ENCODE measurements at places on chromosomes 11 and 22.

- DNase-seq, result no peak
These were observed 91.7 kb upstream of the OR4B1 start for GRCh38 chr11:48124880-48125279.

GRCh38 chr11:6695377-6695776 lies 12.2 kb upstream of the MRPL17 start:
- no peak for DNase-seq

- no peak for DNase-seq
These were observed 33.6 kb upstream of the MPPED2 start for GRCh38 chr11:30619767-30620166.

DNA sequence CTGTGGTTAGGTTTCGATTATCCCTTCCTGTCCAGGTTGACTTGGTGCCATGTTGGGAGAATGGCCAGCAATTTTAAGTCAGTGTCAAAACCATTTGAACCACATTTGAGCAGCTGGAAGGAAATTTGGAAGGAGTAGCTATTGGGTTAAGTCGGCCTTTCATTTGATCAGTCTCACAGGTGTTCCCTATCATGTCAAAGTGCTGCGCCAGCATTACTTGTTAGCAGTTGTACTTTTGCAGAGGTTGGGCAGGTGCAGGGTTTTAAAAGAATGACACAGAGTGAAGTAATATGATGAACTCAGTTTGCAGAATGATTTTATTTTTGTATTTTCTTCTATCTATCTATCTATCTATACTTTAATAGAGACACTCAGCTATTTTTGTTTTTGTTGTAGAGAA lies 6.4 kb upstream of the TYMP start:
- DNase-seq, result no peak

- DNase-seq, result no peak
These were observed 779.5 kb downstream of the METTL15 start for GRCh38 chr11:28887681-28888080.

DNA sequence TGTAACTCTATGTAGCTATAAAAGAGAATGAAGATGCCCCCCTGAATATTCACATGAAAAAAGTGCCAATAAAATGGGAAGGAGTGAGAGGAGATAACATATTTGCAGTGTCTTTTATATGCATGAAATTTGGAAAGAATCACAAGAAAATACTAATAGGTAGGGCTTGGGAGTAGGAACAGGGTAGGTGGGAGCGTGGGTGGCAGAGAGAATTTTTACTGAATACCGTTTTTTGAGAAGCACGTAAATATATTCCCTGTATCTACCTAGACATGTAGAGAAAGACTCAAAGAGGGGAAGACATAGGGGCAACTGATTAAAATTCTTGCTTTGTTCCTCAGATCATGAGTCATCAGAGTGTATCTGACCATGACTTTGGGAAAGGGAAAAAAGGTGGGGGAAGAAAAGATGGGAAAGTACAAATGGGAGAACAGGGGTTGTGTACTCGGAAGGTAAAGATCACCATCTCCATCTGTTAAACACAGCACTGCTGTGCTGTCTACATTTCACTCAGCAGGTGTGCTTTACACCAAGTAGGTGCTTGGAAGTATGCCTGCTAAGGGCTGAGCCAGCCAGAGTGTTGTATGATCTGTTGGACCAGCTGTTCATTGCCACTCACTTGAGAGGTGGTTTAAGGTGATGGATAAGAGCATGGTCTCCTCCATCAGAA lies 16.0 kb downstream of the PRR5L start:
- DNase-seq, result no peak

DNA sequence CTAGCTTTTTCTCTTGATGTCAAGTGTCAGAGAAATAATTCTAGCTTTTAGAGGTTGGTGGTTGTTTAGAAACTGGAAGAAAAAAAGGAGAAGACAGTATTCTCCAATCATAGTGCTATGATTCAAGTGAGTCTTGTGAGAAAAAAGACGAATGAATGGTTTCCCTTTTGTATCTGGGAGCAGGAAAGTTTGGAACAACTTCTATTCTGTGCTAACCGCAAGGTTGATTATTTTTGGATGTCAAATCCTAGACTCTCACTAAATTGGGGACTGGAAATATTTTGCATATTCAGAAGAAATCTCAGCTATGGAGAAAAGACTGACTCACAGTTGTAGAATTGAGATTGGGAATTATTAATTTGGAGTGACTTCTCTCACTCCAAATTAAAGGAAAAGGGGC lies 69.2 kb downstream of the SYT13 start:
- no peak for DNase-seq

DNA sequence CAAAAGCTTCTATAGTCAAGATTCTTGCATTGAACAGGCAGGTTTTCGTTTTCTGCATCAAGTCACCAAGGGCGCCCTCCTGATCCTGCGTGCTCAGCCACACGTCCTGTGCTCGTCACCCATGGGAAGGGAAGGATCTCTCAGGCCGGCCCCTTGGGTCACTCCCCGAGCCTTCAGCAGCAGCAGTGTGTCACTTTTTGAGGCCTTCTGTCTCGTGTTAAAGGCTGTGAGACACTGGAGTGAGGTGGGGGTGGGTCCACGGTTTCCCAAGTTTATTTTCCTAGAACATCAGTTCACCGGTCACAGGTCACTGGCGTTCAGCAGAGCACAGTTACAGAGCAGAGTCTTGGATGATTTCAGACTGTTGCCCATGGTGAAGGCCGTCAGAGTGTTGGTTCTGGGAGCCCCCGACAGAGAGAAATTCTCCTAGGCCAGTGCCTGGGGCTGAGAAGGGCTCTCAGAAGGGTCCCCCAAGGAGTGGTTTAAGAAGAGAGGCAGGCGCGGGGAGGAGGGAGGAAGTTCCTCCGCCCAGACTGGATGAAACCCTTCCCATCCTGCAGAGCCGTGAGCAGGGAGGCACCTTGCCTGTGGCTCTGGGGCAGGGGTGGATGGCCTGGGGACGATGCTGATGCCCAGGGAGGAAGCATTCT lies 13.5 kb upstream of the ADORA2A start:
- DNase-seq, result no peak

DNA sequence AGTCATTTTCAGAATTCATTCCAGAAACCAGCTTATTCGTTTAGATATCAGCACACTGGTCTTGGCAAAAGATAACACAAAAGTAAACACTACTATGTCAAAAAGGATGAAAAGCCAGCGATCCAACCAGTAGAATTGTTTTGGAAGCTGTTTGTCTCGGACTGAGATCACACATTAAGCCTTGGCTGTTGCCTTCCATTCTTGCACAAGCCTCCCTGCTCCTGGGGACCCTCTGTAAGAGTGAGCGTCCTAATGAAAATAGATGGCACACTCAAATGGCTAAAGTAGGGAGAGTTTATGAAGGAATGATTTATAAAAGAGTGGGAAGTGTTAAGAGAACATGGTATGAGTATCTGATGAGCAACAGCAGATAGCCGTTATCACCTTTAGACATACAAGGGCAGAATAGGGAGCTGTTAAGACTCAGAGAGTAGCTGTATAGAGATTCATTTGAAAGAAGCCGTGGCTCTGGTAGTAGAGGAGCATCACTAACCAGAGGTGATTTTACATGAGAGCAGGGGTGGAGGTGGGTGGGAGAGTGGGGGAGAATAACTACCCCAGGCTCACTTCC lies 25.2 kb downstream of the PDE3B start:
- DNase-seq, result no peak

- no peak for DNase-seq
These were observed 21.4 kb downstream of the CHKA start for GRCh38 chr11:68099474-68100405.

DNA sequence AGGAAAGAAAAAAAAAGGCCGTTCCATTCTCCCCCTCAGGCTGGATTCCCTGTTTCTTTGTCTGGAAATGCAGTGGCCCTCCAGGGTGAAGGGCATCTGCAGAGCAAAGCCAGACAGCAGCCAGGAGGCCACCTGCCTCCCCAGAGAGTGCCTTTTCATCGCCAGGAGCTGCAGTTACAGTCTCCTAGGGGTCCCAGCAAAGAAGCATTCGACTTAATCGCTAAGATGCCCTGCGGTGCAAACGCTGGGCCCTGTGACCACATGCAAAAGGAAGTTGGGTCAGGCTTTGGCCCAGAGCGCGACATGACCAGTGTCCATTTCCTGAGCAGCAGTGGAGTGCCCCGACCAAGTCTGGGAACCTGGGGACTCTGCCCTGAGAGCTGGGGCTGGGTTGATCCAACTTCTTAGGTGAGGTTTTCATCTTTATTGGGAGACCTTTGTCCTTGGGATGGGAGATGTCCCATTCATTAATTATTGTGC lies 304.6 kb downstream of the OPCML start:
- DNase-seq, result no peak

GRCh38 chr22:46537225-46537945 lies at the start of gene CELSR1:
Gene CELSR1, minus strand, starts transcription at chr22:46537620. Its CDS starts 450 bp downstream, at chr22:46537170.
- no peak for DNase-seq

DNA sequence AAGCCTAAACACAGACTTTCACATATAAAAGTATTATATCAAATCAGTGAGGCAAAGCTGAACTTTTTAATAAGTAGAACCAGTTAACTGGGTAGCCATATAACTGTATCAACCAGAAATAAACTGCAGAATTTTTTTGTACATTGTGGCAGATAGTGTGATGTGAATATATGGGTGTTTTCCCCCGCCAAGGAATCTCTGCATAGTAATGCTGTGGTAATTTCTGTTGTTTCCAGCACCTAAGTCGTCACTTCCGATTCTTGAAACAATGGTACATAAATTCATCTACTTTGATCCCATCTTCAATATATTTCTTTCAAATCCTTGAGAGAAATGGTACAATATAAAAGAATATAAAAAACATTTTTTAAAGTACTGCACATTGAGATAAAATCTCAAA lies 39.6 kb downstream of the NARS2 start:
- DNase-seq, result no peak

GRCh38 chr11:127307700-127308099 lies 307.1 kb upstream of the KIRREL3 start:
- no peak for DNase-seq

DNA sequence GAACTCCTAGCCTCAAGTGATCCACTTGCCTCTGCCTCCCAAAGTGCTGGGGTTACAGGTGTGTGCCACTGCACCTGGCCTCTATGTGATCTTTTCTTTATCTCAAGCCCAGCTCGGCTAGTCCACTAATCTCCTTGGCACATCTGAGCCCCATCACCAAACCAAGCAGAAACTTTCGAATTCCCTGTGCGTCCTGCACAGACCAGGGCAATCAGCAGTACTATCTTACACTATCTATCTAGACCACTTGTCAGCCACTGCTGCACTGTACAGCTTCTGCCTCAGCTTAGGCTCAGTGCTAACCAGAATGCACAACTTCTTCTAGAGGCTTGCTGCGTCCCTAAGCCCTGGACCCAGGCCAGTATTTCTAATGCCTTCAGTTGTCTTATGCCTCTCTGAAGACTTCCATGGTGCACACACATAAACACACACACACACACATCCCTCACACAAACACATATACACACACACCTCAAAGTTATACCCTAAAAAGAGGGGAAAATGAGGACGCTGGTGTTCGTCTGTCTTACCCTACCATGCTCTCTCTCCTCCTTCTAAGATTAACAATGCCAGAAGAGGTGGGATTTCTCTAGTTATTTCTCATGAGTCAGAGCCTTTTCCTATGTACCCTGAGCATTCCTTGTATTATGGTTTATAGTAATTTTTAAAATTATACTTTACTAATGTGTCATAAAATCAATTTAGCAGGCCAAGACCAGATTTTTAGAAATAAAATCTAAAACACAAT lies 59.3 kb upstream of the FAM181B start:
- no peak for DNase-seq

GRCh38 chr22:31122196-31122531 lies 602 bp upstream of the INPP5J start:
- DNase-seq, result no peak

DNA sequence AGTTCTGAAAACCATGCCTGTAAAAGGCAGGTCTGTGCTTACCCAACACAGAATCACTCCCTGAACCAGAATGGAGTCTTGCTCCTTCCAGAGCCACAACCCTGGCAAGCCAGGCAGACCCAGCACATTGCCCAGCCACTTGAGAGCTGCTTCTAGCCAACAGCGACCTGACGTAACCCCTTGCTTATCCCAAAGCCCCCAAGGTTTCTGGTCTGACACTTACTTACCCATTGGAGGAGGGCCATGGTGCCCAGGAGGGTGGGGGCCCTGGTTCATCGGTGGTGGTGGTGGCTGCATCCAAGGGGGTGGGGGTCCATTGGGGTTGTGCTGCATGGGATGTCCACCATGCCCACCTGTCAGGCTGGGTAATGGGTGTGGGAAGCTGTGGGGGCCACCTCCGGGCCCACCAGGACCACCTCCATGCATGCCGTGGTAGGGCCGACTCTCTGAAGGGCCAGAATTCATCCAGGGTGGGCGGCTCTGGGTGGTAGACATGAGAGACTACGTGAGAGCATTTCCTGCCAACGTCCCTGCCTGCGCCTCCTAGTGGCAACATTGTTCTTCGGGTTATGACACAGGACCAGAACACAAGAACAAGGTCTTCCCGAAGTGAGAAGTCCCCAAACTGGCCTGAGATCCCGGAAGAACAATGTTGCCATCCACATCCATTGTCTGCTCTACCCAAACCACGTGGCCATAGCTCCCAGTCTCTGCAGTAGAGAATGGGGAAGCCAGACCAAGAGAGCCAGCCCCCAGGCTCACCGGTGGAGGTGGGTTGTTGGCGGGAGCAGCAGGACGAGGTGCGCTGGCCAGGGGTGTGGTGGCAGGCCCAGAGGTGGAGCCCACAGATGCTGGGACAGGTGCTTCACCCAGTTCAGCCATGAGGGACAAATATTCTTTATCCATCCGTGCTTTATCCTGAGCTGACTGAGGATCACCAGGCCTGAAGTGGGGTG lies 7.8 kb upstream of the PYGM start:
- no peak for DNase-seq

- no peak for DNase-seq
These were observed 109.0 kb upstream of the B3GAT1 start for GRCh38 chr11:134521001-134521400.

DNA sequence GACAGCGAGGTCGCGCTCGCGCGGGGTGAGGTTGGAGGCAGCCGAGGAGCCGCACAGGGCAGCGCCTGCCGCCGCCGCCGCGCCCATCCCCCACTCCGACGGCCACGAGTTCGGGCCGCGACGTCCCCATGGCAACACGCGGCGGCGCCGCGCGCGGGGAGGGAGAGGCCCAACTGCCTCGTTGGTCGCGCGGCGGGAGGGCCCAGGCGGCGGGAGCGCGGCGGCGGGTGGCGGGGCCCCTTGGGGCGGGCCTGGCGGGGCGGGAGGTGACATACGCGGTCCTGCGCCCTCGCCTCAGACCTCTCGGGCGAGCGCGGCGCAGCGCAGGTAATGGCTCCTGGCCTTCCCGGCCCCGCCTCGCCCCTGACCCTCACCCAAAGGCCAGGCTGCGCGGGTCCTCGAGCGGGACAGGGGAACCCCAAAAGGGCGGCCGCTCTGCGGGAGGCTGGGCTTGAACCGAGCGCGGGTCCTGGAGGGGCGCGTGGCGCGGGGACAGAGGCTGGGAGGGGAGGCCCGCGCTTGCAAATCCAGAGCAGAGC lies at the start of gene DEUP1:
Gene DEUP1 (plus strand): TSS at position 297 of the 539 bp plus-strand sequence. CDS start 1,518 bp downstream, outside the sequence.
- DNase-seq, result no peak

Measured in cerebellar nuclear complex (tissue), 1 donor.